Activated CD4-positive, alpha-beta T cell treated with anti-CD3 and anti-CD28 coated beads, Interleukin-2, amount 50 U/mL, for 16 hours (primary cell): ENCODE measurements at places on chromosomes 7 and 10.

DNA sequence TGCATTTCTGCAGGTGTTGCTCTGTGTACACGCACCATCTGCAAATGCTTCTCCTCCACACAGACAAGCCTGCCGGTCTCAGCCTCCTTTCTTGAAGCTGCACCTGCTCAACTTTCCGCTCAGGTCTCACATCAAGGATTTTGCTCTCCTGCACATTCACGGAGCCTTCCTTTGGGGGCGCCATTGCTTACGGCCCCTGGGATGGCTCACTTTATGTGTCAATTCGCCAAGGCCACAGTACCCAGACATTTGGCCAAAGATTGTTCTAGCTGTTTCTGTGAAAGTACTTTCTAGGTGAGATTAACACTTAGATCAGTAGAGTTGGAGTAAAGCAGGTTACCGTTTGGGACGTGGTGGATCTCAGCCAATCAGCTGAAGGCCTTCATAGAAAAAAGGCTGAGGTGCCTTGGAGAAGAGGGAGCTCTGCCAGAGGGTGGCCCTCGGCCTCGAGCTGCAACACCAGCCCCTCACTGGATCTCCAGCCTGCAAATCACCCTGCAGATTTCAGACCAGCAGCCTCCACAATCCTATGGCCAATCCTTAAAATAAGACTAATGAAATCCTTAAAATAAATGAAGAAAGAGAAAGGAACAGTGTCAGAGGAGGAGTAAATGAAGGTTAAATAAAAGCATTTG is 39.9 kb upstream of the PPP2R2D start:
- DNase-seq, result no peak

- no peak for DNase-seq
These were observed 795.6 kb upstream of the GHITM start for GRCh38 chr10:83343676-83344075.

DNA sequence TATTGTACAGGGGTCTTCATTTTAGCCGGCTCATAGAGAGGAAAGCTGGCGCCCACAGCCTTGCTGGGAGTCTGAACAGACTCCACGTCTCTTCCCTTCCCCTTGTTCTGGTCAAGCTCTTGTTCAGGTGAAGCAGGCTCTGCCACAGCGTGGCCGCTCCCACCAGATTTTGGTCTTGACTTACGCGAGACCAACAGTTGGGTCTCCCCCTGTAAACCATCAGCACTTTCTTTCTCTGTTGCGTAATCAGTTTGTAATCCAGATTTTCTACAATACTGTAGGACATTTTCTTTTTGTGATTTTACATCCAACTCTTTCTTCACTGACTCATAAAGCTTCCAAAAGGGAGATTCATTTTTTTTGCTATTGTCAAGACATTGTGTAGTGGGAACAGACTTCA is 10.9 kb downstream of the MKI67 start:
- DNase-seq, result no peak

GRCh38 chr10:91420868-91421267 is 10.7 kb downstream of the HECTD2 start:
- DNase-seq, result peak; percentile 42

DNA sequence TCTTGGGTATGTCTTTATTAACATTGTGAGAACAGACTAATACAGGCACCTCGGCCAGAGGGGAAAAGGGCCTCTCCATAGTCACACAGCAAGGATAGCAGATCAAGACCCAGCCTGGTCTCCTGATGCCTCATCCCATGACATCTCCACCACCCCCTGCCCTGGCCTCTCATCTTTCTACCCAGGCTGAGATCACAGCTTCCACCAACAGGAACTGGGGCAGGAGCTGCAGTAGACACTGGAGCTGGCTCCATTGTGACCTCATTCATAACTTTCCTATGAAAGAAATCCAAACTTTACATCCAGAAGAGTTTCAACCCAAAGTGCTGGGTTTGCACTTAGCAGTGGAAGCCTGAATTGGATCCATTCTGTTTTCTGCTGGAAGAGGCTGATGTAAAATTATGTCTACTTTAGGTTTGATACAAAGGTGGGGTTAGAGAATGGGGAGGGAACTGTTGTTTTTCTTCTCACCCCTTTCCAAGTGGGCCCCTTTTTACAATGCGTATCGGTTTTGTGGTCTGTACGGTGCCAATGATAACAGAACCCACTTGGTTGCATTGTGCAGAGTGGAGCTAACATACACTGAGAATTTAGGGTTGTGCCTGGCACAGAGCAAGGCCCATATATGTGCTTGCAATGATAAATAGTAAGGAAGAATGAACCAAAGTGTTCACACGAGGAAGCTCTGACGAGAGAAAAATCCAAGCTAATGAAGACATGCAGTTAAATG is 28.6 kb upstream of the INSIG1 start:
- DNase-seq, result no peak

DNA sequence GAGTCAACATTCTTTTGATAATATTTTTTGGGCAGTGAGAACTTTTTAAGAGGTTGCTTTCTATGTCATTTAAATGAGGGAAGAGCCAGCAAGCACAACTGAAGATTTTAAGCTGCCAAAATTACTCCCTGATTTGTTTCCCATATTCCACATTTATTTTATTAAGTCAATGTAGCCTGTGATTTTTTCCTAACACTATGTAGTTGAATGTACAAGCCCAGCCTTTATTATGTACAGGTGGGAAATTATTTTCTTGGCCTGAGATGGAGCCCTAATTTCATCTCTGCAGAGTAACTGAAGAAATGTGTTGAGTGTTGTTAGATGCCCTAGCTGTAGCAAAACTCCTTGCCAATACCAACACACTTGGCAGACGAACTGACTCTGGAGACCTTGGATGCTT is 83.1 kb upstream of the MINDY3 start:
- DNase-seq, result no peak

DNA sequence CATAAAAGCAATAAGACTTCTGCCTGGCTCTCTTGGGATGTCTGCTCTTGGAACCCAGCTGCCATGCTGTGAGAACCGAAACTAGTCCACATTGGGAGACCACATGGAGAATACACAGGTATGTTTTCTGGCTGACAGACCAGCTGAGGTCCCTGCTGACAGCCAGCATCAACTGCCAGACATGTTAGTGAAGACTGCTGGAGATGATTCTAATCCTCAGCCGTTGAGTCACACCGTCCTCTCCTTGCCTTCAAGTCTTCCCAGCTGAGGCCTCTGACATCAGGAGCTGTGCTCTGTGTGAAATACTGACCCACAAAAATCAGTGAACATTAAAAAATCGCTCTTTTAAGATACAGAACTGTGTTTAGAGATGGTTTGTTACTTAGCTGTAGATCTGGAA is 36.9 kb upstream of the AGR2 start:
- DNase-seq, result no peak

- no peak for DNase-seq
These were observed 5.3 kb downstream of the GUSB start for GRCh38 chr7:65976659-65977196.

- DNase-seq, result no peak
These were observed 23.7 kb upstream of the TNKS2 start for GRCh38 chr10:91774571-91774970.

- peak; percentile 51 for DNase-seq
These were observed 37.9 kb downstream of the EXOC4 start for GRCh38 chr7:133290676-133291333.

DNA sequence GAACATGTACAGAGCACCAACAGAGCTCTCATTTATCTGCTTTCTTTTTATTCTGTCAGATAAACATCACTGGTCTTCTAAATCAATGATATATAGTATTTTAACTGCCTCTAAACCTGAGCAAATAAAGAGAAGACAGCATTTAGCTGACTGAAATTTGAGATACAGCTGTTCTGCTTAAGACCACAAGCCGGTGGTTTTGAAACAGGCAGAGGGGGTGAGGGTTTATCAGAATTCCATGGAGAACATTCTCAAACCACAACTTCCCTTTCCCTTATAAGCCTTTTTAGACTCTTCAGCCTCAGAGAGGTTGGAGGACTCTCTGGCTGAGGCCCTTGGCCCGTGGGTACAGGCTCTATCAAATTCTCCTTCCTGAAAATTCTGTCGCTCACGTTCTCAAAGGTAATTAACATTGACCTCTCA is 87.4 kb upstream of the RSU1 start:
- DNase-seq, result no peak

DNA sequence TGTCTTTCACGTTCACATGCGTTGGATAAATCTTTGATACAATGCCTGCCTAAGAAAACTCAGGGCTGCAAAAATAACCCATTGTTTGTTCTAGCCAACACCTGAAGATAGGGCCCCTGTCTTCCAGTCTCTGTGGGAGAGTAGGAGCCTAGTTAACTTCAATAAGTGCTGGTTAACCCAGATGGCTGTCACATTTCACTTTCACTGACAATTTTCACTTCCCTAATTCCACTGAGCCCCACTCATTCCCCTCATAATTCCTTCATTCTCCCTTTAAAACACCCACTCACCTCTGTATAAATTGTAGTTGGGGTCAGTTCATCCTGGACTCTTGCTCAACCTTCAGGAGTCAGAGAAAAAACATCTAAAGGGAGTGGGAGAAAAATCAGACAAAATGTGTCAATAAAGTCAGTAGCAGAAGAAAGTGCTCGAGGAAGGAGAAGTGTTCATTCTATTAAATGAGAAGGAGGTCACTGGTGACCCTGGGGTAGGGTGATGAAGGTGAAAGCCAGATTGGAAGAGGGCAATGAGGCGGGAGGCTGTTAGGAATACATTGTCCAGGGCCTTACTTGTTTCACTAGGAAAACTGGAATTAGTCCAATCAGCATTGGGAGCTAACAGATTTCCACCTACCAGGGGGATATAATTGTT is 51.2 kb upstream of the ABI1 start:
- DNase-seq, result no peak

DNA sequence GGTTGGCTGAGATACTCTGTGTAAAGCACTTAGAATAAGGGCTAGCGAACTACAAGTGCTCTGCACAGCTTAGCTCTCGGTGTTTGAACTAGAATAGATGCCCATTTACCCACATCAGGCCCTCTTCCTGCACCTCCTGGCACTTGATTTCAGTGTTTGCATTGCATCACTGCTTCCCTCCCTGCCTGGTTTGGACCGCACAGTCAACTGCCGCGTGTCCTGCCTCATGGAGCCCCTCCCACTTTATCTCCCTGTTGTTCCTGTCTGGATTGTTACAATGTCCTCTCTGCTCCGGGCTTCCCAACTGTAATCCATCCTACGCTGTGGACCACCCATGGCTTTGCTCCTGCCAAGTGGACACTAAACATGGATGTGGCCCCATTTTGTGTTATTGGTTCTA is 2.3 kb downstream of the FAM107B start:
- DNase-seq, result no peak

DNA sequence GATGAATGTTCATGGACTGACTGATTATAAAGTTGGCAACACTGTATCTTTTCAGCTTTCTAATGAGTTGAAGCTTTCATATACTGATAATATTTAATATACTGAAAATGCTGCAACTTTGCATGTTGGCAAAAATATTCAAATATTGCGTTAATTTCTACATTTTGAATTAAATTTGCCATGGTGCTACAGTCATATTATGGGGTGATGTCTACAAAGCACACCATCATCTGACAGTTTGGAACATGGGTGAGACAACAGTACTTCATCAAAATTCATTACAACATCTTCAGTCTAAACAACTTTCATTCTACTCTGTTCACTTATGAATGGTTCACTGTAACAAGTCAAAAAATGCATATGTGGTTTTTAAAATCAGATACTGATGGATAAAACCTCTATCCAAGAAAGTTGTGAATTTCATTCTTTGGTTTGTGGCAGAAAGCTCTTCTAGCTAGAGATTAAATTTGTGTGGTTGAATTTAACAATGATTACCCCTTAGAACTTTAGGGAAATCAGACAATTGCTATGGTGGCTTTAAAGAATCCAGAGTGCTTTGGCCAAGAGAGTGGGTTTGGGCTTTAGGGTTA is 136.4 kb downstream of the TMEM26 start:
- DNase-seq, result no peak

- no peak for DNase-seq
These were observed 172.1 kb downstream of the DIP2C start for GRCh38 chr10:517241-517830.

GRCh38 chr7:154242709-154243108 is 190.5 kb downstream of the DPP6 start:
- no peak for DNase-seq

- peak; percentile 17 for DNase-seq
These were observed 255.1 kb upstream of the MKLN1 start for GRCh38 chr7:131072505-131073091.

DNA sequence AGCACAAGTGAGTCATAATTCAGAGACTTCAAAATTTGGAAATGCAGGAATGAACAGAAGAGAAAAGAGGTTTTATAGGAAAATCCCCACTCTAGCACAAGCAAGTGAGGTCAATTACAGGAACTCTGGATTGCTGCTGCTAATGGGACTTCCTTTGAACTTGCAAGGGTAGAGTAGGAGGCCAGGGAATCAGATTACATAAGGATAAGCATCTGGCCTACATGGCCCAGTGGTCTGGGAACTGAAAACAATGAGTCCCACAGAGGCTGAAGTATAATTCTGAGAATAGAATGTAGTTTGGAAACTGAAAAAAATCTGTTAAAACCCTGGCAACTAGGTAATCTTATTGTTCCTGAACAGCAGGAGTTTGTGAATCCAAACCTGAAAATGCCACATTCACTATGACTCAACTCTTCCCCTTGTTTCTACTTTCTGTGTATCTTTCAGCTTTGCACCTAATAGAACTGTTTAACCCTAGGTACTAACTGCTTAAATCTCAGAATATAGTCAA is 66.5 kb downstream of the CTNNA3 start:
- DNase-seq, result no peak

DNA sequence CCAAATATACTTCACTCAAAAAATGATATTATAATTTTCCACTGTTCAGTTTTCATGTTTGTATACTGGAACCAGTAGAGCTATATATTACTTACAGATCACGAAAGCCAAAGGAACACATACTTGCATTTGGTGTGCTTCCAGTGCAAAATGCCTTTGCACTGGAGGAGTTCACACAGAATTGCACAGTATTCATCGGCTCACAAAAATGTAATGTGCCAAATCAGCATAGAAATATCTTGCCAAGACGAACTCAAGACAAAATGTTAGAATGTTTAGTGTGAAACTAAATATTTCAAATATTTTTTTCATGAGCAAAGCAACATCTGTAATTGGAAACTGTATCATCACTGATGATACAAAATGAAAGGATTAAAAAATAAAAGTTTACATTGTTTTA is 646.2 kb upstream of the SEMA3D start:
- DNase-seq, result no peak

GRCh38 chr10:8639486-8640185 is 585.1 kb downstream of the GATA3 start:
- no peak for DNase-seq

GRCh38 chr10:118763202-118763988 is 8.6 kb upstream of the CACUL1 start:
- no peak for DNase-seq
